ENCODE measurements at places on chromosomes 2 and 18. TPM values are rescaled to one million over a fixed set of nuclear protein-coding genes. Genes with fewer than 3 reads are reported as not detected.

MREG gene
- total RNA-seq: 7.4 TPM

EXOC6B gene
- total RNA-seq: 19.8 TPM

AGAP1 gene
- total RNA-seq: 2.9 TPM

MALL gene
- total RNA-seq: not detected

R3HDM1 gene
- 42.3 TPM for total RNA-seq

SP3 gene
- 117 TPM for total RNA-seq

SLC14A1 gene
- total RNA-seq: 3.6 TPM

DNAH7 gene
- not detected for total RNA-seq

GAREM2 gene
- total RNA-seq: 3.2 TPM

LYG2 gene
- total RNA-seq: not detected

All from CD4-positive, alpha-beta memory T cell (primary cell).